Thoracic aorta (tissue), 2 donors: ENCODE measurements at places on chromosomes 4 and X. TPM values are rescaled to one million over a fixed set of nuclear protein-coding genes. Genes with fewer than 3 reads are reported as not detected.

- no peak overlapping the region for H3K4me3 ChIP-seq
- no peaks in the 10 kb centered on the region for H3K4me1 ChIP-seq
- no peak overlapping the region for H3K27ac ChIP-seq
- no peaks in the 10 kb centered on the region for H3K36me3 ChIP-seq
Measured at GRCh38 chrX:97398030-97398551, 514.4 kb downstream of the RPA4 start.

DNA sequence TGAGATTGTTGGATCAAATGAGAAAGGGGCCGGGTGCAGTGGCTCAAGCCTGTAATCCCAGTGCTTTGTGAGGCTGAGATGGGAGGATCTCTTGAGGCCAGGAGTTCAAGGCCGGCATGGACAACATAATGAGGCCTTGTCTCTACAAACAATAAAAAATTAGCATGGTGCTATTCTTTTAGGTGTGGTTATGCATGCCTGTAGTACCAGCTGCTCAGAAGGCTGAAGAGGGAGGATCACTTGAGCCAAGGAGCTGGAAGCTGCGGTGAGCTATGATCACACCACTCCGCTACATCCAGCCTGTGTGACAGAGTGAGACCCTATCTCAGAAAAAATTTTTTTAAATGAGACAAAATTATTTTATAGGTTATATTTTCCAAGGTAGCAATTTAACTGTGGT is 49.7 kb upstream of the TMEM150C start:
- no peaks in the 10 kb centered on the region for H3K4me1 ChIP-seq
- no peak overlapping the region for H3K27ac ChIP-seq
- DNase-seq, result no peak
- no peaks in the 10 kb centered on the region for H3K36me3 ChIP-seq
- no peak overlapping the region for H3K4me3 ChIP-seq
- H3K27me3 ChIP-seq, result no peaks in the 10 kb centered on the region

DNA sequence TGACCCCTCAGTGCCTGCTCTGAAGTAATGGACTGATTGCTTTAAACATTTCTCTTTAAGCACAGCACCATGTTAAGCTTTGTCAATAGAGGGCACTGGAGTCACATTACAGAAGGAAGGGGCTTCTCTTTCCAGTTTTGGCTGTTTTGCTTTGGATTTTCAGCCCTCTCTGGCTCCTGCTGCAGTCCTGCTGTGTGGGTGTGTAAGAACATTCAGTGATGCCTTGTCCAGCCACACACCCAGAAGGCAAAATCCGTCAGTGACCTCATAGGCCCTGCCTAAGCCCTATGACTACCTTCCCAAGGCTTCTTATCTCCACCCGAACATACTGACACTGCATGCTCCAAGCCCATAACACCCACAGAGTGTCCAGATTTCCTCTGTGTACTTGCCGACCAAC is 215.3 kb upstream of the CTSO start:
- no peaks in the 10 kb centered on the region for H3K36me3 ChIP-seq
- no peak for DNase-seq
- no peaks in the 10 kb centered on the region for H3K27me3 ChIP-seq

DNA sequence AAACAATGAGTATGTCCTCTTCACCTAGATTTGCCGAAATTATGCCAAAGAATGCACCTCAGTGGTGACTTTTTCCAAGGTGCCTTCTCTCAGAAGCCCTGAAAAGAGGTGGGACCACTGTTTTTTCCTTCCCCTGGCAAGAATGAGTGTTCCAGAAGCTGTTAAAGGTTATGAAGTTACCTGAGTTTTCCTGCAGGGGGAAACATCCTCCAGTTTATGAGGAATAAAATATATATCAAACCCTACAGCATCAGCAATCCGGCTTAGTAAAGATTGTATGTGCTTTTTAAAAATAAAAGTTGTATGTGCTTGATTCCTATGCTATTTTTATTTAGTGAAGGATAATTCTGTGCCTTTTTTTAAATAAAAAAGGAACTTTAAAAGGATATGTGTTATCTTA is 73.3 kb downstream of the RBM46 start:
- no peak for DNase-seq
- no peak overlapping the region for H3K4me3 ChIP-seq
- H3K4me1 ChIP-seq, result no peaks in the 10 kb centered on the region
- no peak overlapping the region for H3K27ac ChIP-seq
- no peaks in the 10 kb centered on the region for H3K36me3 ChIP-seq

FRMD7 gene
- 0.27 TPM for total RNA-seq

GAGE12J gene
- not detected for total RNA-seq

PCDH7 gene
- total RNA-seq, result 435 TPM
